ENCODE measurements at places on chromosomes 4 and X.

- DNase-seq: no peak
Observed at GRCh38 chrX:18616688-18617406, 55.1 kb downstream of the RS1 start.

- no peak for DNase-seq
Observed at GRCh38 chrX:110026099-110026844, 23.4 kb downstream of the TMEM164 start.

DNA sequence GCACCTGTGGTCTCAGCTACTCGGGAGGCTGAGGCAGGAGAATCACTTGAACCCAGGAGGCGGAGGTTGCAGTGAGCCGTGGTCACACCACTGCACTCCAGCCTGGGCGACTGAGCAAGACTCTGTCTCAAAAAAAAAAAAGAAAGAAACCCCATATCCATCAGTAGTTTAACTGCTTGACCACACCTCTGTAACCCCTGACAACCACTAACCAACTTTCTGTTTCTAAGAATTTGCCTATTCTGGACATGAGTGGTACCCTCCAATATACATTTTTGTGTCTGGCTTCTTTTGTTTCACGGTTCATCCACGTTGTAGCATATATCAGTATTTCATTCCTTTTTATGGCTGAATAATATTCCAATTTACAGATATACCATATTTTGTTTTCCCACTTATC is 9.1 kb downstream of the PPAT start:
- no peak for DNase-seq

DNA sequence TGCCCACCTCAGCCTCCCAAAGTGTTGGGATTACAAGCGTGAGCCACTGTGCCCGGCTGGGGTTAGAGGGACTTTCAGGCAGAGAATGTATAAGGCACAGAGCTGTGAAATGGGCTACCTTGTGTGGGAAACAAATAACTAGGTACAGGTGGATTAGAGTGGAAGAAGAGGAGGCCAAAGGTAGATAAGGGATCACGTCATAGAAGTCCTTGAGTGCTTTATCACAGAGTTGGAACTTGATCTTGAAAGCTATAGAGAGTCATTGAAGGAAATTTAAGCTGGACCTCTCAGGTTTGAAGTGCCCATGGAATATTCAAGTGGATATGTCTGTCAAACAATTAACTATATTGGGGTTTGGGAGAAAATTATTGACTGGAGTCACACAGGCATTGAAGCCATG is 8.4 kb downstream of the N4BP2 start:
- DNase-seq: no peak

DNA sequence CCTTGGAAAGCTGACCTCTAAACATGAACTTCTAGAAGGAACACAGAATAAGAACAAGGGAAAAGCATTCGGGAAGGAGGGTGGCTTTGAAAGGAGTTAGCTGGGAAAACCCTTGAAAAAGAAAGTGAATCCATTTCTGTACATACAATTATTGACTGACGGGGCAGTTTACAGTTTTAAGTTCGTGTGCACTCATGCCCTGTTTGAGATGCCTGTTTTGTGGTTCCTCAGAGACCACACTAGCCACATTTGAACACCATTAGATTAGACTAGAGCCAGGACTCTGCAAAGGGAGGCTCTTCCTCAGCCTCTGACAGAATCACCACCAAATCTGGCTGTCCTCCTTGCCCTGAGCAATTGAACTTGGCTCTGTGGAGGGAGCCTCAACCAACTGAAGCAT is 158.3 kb downstream of the PALLD start:
- no peak for DNase-seq

DNA sequence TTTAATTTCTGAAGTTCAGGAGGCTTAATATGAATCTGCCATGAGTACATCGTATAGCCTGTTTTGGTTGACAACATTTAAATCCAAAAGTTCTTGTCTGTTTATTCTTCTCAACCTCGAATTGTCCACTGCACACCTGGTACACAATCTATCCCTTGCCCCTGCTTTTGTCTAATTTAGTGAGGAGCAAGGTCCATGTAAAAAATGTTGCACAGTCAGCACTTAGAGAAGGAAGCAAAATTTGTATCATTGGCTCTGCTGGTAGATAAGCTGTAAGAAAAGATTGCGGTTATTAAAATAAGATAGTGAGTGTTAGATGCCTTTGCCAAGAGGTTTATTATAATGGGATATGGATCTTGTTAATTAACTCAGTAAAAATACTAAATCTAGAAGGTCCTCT is 761.5 kb downstream of the RAPGEF2 start:
- no peak for DNase-seq

DNA sequence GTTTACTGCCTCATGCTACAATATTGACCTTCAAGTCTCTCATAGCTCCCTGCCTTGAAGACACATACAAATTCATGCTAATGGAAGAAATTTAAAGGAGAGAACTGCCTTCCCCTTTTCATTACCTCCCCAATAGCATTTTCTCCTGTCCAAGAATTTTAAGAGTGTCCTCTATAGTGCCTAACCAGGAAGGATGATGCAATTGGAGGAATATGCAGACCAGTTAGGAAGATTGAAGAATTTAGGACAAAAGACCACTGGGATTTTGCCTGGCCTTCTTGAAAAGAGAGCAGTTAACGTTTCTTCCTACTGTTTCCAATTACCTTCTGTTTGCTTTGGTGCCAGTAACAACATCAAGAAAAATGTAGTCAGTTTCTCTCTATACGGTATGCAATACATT is 443.9 kb downstream of the INPP4B start:
- DNase-seq: no peak

DNA sequence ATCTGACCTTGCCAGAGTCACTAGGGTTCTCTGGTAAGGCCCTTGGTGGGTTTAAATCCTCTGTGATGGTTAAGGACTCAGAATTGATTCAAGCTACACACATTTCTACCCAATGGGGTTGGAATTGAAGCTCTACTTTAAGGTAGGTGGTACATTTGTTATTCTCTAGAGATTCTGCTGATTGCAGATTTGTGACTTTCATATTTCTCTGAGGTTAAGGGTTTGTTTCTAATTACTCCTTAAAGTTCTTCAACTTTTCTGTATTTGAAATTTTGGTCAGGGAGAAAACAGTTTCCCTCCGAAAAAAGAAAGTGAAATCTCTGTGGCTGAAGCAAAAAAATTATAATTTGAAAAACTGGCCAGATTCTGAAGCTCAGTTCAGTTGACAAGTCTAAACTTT is 25.8 kb upstream of the USP46 start:
- no peak for DNase-seq

DNA sequence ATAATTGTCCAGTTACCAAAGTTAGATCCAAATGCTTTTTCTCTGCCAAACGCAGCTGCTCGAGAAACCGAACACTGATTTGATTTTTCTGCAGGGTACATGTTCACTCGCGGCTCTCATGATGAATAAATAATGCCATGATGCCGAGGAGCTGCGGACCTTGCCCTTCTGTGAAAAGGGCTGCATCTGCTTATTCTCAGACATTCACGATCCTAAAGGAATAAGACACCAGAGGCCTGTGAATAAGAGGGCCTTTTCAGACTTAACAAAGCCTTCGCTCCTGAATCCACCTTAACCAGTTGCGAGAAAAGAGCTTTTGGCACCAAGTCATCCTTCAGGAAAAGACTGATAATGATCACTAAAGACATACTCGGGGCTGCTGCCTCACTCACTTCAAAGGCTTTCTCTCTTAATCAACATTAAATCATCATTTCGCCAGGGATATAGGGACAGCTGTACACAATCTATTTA is 147.5 kb downstream of the FBXO8 start:
- no peak for DNase-seq

DNA sequence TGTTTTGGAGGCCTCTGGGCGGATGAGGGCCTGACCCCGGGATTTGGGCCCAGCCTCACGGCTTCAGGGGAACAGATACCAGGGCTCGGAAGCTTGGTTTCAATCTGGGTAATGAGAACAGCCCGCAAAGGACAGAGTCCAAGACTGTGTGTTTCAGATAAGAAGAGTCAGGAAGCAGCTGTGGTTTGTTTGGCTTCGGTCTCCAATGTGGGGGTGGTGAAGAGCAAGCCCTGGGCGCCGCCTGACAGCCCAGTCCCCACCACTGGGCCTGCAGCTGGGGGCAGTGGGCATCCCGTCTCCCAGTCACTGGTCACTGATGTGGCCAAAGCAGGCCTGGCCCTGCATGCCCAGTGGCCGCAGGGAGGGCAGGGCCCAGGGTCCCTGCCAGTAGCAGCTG is 9.1 kb downstream of the WFS1 start:
- no peak for DNase-seq

DNA sequence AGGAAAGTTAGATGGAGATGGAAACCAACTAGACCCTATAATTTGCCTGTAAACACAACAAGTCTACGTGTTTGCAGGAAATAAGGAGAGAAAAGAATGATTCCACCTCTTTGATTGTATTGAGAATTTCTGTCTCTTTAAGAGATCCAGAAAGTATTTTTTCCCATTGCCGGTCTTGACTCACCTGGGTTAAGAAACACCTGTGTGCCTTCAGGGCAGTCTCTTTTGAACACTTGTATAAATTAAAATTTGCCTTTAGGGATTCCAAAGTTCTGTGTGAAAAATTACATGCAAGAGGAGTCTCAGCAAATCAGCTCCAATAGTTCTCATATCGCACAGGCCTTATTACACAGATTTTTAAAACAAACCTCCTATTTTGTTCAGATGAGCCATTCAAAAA is 46.0 kb upstream of the SMAD1 start:
- no peak for DNase-seq

GRCh38 chrX:108310506-108310905 is 127.7 kb downstream of the COL4A6 start:
- DNase-seq: no peak

DNA sequence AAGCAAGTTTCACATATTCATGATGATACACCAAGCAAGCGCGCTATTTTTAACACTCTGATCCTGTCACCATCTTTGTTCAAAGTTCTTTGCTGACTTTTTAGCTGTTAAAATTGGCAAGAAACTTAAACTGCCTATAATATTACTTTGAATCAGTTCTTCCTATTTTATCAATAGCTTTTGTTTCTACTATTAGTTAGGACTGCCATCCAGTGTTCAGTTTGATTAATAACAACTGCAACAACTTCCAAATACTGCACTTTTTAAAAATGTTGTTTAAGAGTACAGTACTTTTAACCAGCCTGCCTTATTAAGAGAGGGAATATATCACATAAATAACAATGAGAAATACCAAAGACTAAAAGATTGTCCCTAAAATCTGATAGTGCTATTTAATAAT is 614.3 kb downstream of the FAM133A start:
- no peak for DNase-seq

- no peak for DNase-seq
Observed at GRCh38 chrX:139298437-139298836, 232.1 kb upstream of the F9 start.

DNA sequence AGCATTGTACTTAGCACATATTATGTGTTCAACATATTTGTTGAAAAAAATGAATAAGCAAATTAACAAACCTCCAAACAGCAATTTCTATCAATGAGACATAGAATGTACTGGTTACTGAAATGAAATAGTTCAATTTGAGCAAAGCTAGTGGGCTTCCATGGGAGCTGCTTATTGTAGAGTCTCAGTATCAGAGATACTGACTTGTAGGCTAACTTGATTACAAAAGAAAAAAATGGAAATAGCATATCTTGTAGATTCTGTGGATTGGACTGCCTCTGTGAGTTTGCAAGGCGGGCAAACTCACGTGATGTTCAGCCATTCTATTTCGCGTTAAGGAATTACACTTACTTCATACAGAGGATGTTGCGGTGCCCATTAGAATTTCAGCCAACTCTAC is 222.1 kb upstream of the JADE1 start:
- DNase-seq: no peak

- no peak for DNase-seq
Observed at GRCh38 chrX:139388254-139388653, 142.3 kb upstream of the F9 start.

DNA sequence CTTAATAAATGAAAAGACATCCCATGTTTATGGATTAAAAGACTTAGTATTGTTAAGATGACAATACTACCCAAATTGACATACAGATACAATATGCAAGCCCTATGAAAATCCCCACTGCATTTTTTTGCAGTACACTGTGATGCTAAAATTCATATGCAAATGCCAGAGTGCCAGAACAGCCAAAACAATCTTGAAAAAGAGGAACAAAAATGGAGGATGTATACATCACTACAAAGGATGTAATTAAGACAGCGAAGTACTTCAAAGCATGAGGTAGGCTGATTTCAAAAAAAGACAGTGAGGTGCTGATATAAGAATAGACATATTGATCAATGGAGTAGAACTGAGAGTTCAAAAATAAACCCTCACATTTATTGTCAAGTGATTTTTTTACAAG is 47.3 kb downstream of the SATL1 start:
- no peak for DNase-seq

GRCh38 chr4:187059895-187060294 is 336.2 kb upstream of the FAT1 start:
- no peak for DNase-seq

DNA sequence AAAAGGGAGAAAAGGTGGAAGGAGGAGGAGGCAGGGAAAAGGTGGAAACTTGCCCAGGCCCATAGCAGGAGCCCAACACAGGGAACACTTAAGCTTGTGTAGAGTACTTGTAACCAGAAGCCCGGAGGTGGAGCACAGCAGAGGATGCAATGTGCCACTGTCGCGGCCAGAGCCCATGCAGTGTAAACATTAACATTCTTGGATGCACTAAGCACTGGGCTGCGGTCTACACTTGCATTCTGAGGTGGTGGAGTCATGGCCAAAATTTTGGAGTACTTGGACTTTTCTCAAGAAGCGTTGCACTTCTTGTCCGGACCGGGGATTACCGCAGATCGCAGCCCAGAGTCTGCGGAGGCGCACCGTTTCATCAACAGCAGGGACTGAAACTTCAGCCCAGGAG is 4.5 kb upstream of the RHOXF1 start:
- no peak for DNase-seq

- no peak for DNase-seq
Observed at GRCh38 chr4:15381806-15382338, 46.0 kb upstream of the C1QTNF7 start.

DNA sequence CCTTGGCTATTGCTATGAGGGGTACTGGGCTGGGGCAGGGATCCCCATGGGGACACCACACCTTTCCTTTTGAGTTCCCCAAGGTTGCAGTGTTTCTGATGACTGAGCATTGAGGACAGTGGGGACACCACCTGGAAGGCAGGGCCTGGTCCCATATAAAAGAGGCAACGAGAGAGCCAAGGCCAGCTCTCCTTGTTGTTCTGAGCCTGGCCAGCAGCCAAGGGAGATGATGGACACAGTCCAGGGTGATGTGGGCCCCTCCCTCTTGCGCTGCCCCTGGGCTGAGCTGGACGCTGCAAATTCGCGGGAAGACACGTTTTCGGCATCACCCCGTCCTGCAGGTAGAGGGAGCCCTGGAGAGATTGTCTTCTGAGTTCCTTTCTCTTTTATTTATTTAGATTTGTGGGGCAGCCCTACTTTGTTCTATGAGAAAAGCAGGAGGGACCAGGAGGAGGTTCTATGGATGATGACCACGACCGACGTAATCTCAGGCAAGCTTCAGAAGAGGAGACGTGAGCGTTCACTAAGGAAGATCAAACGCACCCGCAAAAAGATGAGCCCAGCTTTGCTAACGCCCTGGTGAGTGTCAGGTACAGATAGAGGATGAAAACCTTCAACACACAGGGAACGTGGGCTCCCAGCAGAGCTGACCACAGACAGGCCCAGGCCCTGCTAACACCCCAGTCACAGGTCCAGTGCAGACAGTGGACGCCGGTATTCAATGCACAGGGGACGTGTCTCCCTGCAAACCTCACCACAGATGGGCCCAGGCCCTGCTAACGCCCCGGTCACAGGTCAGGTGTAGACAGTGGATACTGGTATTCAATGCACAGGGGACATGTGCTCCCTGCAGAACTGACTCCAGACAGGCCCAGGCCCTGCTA is 97.4 kb downstream of the SHOX start:
- DNase-seq: no peak

Data from C1 segment of cervical spinal cord (tissue), 14 donors.